ENCODE measurements at places on chromosomes 2 and 18.

DNA sequence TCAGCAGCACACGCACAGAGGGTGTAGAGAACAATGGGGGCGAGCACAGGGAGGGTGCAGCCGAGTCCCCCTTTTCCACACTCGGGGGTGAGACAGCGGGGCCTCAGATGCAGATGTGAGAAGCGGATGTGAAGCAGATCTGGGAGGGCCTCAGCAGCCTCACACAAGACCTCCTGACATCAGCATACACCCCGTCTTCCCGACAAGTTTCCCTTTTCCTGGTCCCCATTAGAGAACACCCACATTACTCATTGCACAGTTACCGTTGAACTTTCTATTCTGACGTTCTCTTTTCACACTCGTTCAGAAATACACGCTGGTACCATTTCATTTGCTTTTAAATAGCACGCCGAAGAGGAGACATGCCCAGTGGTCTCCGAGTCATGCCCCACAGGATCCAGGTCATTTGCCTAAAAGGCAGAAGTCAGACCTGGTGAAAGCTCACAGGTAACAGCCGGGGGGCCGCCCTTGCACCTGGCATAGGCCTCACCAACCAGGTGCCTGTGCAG lies 129.5 kb upstream of the ID2 start:
- no peak for DNase-seq

- DNase-seq = no peak
Observed at GRCh38 chr2:54084600-54084999, 30.8 kb upstream of the ACYP2 start.

DNA sequence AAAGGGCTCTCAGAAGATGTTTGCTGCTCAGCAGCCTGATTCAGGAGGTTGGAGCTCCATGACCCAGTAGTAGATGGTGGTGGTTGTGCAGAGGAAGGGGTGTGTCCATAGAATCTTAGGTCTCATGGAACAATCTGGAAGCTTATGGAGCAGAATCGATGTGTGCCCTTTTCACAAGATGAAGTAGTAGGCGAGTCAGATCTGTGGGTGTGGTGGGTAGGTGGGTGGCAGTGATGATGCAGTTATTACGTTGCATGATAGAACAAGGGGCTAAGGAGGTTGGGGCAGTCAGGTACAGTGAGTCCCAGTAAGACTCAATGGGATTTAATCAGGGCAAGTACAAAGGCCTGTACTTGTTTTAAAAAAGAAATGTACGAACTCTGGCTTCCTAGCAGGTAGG lies 9.1 kb downstream of the TET3 start:
- DNase-seq = no peak

- DNase-seq = no peak
Observed at GRCh38 chr2:49753344-49753985, 599.1 kb upstream of the FSHR start.

DNA sequence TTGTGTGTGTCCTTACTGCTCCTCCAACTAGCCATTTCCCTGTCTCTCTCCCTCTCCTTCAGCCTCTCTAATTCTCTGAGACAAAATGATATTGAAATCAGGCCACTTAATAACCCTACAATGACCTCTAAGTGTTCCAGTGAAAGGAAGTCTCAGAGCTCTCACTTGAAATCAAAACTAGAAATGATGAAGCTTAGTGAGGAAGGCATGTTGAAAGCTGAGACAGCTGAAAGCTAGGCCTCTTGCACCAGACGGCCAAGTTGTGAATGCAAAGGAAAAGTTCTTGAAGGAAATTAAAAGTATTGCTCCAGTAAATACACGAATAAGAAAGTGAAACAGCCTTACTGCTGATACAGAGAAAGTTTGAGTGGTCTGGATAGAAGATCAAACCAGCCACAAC lies 72.9 kb downstream of the PRKCE start:
- DNase-seq = no peak

DNA sequence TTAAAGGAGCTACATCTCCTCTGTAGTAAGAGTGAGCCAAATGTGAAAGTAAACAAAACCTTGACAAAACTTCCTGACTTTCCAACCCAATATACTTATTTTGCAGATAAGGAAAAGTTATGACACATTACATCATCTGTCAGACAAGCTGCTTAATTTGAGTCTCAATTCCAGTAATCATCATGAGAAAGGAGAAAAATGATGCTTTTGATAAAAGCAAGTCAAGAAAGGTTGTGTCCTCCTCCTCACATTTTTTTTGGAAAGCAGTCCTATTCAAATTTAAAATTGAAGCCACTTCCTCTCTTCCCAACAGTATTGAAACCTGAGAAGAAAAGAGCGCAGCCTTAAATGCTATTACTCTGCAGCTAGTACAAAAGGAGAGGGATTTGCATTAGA lies 519.6 kb downstream of the LRP1B start:
- no peak for DNase-seq

- DNase-seq = no peak
Observed at GRCh38 chr18:61892683-61893308, at the start of gene RNF152. TSS of gene RNF152 (minus strand) at chr18:61893007. CDS start at chr18:61816463, 76,544 bp downstream.

DNA sequence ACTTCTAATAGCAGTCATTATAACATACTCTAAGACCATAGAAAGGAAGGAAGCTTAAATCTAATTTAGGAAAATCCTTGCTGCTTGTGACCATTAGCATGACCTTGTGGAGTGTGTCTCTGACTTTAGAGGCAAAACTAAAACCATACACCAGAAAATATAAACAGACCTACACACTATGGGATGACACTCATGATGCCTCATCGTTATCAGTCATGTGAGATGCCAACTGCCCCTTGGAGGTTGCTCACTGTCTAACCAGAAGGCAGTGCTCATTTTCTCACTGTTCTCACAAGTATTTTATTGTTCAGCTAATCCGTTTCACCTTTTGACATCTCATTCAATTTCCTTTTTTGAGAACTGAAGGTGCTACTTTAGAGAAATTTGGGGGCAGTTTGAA lies 376.9 kb downstream of the RND3 start:
- DNase-seq = no peak

DNA sequence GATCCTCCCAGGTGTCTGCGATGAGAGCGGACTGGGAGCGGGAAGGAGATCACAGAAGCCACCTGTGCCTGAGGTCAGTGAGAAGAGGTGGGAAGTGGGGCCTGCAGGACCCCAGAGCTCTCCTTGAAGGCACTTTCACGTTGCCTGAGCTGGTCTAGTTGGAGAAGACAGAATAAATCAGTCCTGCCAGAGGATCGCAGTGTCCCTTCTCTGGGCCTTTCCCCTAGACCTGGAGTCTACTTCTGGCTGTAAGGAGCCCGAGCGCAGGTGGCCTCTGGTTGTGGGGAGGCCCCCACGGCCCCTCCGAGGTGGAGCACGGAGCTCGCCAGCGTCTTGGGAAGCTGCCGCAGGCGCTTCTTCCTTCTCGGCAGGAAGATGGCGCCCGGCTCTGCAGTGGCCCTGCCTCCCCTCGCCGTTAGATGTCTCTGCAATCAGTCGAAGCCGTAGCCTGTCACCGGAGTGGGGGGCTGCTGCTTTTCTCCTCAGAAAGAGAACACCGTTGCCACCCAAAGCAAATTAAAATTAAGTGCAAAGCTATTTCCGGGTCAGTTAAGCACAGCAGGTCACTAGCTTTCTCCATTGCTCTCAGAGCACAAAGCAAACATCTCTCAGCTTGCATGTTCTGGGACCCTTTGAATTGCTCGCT lies 212.0 kb upstream of the MYT1L start:
- no peak for DNase-seq

- no peak for DNase-seq
Observed at GRCh38 chr18:58135183-58135641, 91.2 kb downstream of the NEDD4L start.

GRCh38 chr2:147603876-147604275 lies 241.0 kb upstream of the ACVR2A start:
- no peak for DNase-seq

DNA sequence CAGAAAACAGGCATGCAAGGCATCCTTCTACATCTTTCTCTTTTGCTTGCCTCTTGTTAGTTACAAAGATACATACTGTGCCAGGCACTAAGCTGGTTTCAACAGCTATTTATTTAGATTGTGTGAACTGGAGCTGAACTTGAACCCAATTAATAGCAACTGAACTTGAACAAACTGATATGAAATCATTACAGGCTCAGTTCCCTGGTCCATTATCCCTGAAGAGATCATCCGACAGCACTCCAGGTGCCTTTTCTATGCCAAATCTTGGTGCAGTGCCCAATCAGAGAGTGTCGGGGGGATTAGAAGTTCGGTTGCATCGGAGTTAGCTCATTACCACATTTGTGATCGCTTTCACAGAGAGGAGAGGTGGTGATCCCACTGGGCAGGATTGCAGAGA lies 477.6 kb downstream of the PARD3B start:
- no peak for DNase-seq

- DNase-seq = no peak
Observed at GRCh38 chr2:216520112-216520511, 21.5 kb downstream of the RPL37A start.
